NCI-H2107 (cell line): ENCODE measurements at places on chromosomes 2 and 18.

GRCh38 chr2:46850742-46851141, 64.9 kb downstream of the MCFD2 start:
- no peak for DNase-seq

- DNase-seq = no peak
Observed at GRCh38 chr2:6011921-6012320, 319.7 kb downstream of the SOX11 start.

DNA sequence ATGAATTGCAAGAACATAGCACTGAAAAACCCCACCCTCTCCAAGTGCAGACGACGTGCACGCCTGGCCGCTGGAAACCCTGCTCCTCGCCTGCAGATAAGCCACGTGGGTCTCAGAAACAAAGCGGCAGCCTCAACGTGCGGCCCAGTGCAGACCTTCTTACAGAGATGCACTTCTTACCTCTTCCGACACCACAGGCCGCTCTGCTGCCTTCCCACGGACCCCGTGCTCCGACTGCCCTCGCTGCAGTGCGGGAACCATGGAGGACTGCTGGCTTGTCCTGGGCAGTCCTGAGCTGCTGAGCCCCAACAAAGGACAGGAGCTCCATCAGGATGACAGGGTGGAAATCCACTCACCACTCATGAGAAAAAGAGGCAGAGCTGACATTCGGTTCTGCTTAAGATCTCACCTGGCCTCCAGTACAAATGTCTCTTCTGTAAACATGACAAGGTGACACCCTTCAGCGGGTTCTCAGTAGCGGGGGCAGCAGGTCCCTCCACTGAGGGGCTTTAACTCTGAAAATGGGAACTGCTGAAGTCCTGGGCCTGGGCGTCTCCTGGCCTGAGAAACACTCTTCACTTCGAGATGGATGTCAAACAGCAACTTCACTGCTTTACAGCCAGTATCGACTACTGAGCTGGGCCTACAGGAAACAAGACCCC, 6.2 kb downstream of the COPS9 start:
- DNase-seq = no peak

DNA sequence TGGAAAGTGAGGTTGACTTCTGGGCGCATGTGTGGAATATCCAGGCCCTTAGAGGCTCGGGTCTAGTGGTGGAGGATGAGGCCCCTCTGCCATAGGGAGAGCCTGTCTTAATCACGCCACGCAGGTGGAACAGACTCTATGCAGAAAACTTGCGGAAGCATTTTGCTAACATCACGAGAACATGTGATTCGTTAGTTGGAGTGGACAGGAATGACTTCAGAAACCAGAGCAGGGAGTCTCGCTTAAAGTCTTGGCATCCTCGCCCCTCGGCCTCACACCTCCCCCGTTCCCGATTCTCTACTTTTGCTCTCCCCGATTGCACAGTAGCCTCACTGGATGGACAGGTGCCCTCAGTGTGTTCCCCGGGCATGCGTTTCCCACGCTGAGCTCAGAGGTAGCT, 333.4 kb downstream of the GBX2 start:
- no peak for DNase-seq

- DNase-seq = no peak
Observed at GRCh38 chr2:191578031-191578430, 99.9 kb upstream of the NABP1 start.

- DNase-seq = no peak
Observed at GRCh38 chr2:185502351-185502750, 236.3 kb upstream of the FSIP2 start.

DNA sequence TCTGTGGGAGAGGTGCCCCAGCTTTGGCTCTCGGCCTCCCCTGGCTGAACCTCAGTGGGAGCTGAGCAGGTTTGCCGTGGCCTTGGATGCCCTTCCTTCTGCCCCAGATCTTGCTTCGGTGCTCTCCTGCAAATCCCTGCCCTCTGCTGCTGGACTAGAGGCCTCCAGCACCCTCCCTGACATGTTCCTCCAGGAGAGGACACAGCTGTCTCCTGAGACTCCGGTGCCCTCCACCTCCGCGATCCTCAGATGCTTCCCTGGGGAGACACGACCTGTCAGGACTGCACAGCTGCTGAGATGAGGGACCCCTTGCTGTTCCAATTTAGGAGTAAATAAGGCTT, 7.3 kb upstream of the NT5DC4 start:
- no peak for DNase-seq

- no peak for DNase-seq
Observed at GRCh38 chr2:50957896-50958295, 74.0 kb downstream of the NRXN1 start.

DNA sequence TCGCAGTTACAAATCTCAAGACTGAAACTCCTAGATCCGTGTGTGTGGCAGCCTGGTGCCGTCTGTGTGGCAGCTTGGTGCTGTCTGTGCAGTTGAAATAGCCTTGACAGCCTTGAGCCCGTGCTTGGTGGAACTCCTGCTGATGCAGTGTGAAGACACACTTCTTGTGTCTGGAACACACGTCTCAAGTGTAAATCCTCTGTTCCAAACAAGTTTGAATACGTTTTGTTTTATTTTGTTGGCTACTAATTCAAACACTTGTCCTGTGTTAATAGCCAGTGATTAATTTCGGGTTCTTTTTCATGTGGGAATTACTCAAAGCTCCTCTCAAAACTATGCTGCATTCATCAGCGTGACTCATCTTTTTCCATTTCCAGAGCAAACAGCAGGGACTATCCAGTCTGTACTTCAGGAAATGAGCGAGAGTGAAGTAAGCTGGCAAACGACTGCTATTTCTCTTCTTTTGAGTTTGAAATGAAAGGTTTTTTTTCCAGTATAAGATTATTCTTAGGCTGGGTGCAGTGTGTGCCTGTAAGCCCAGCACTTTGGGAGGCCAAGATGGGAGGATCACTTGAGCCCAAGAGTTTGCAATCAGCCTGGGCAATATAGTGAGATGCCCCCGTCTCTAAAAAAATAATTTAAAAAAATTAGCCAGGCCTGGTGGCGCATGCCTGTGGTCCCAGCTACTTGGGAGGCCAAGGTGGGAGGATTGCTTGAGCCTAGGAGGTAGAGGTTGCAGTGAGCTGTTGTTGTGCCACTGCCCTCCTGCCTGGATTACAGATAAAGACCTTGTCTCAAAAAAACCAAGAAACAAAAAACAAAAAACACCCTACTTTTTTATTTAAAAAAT, 152.9 kb downstream of the SPP2 start:
- DNase-seq = no peak

DNA sequence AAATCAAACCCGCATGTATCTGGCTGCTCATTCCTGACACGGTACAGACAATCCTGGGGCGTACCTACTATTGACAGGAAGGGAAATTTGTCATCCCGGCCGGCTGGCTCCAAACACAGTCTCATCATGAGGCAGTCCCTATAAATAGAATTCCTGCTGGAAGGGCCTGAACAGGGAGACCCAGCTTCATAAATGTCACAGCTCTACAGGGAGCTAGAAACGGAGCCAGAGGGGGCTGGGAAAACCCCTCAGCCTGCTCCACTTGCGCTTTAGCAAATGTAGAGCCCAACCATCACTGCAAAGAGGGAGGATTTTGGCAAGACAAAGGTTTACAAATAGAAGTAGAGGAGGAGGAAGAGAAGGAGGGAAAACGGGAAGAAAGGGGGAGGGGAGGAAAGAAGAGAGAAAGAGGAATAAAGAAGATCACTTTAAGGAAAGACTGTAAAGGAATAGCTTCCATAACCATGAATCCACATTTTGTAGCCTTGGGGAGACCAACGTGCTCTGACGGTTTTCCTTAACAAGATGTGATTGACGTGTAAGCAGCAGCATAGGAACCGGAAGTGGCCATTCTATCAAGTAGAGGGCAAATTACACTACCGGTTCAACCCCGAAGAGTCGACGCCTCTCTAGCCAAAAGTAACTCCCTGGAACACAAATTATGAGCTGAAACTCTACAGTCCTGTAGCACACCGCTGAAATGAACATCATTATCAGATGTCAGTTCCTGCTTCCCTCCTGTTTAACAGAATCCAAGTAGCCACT, 56.8 kb upstream of the TTN start:
- no peak for DNase-seq

GRCh38 chr2:163264341-163264740, 425.8 kb upstream of the KCNH7 start:
- DNase-seq = no peak

- no peak for DNase-seq
Observed at GRCh38 chr2:10981941-10982431, 70.3 kb downstream of the KCNF1 start.

DNA sequence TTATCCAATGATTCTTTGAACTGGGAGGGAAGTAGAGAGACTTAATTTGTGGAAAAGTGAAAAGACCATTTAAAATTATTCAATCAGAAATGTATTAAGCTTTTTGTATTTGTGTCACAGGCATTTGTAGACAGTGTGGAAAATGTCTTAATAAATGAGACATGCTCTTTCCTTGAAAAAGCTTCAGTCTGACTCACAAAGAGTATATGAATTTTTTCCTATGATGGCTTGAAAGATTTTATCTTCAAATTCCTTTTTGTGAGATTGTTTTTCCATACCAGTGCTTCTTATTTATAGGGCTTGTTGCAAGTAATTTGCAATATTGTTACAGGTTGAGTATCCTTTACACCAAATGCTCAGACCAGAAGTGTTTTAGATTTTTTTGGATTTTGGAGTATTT, 39.5 kb downstream of the STON1 start:
- no peak for DNase-seq

- no peak for DNase-seq
Observed at GRCh38 chr2:163633291-163633690, 102.5 kb downstream of the FIGN start.

GRCh38 chr2:9708683-9709538, 78.1 kb upstream of the YWHAQ start:
- DNase-seq = peak; percentile 10

GRCh38 chr18:7084080-7085065, 33.2 kb downstream of the LAMA1 start:
- DNase-seq = no peak

DNA sequence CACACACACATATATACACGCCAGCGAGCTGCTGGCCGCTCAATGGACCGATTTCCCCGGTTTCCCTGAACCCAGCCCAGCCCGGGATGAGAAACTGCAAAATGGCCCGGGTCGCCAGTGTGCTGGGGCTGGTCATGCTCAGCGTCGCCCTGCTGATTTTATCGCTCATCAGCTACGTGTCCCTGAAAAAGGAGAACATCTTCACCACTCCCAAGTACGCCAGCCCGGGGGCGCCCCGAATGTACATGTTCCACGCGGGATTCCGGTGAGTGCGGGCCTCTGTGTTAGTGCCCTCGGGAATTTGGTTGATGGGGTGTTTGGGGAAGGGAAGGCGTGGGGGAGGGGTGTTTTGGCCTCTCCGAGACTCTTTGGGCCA, 392 bp downstream of the ST8SIA3 start:
- DNase-seq = peak; percentile 16

- no peak for DNase-seq
Observed at GRCh38 chr2:2243666-2244065, 87.4 kb downstream of the MYT1L start.

GRCh38 chr2:182452456-182452990, 25.7 kb upstream of the PDE1A start:
- no peak for DNase-seq

- no peak for DNase-seq
Observed at GRCh38 chr2:225236769-225237323, 162.7 kb upstream of the NYAP2 start.

DNA sequence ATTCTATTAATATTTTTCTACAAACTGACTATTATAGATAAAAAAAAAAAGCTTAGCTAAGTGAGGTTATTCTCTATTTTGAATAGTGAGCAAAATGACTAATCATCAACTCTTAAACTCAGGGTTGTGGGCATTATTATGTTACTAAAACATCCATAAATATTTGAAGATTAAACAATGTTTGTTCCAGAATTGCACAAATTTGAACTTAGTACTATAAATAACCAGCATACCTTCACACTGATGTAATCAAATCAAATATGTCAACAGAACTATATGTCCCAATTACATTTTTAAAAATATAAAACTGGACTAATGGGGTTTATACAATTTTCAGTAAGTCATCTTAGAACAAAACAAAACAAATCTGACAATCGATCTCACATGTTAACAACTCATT, 800.9 kb downstream of the LRP1B start:
- DNase-seq = no peak

DNA sequence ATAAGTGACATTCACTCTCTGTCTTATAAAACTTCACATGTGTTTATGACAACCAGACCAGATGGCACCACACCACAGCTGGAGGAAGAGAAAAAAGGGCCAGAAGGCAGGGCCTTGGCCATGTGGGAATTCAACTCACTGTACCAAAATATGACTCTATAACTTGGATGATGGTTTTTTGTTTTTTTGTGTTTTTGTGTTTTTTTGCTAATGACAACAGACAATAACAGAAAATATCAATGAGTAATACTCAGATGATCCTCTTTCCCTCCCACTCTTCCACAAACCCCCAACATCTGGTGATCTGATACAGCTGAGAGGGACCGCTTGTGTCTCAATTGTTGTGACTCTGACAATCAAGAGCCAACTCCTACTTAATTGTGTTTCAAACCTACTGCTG, 12.4 kb downstream of the NMI start:
- no peak for DNase-seq

GRCh38 chr2:205885492-205886099, 200.4 kb downstream of the INO80D start:
- DNase-seq = no peak

DNA sequence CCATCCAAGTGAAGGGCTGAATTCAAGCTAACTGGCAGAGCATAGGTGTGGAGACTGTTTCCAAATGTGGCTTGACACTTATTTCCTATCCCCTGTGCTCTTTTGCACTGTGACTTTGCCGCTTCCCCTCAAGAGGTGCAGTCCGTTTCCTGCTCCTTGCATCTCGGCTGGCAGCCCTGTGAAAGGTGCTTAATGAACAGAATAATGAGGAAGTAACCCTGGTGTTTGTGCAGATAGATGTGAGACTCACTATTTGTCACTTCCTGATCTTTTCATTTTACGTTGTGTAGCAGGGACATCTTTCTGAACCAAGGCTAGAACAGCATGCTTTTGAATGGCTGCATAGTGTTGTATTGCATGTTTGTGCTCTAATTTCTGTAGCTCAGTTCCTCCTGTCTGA, 60.8 kb downstream of the CEP192 start:
- no peak for DNase-seq

DNA sequence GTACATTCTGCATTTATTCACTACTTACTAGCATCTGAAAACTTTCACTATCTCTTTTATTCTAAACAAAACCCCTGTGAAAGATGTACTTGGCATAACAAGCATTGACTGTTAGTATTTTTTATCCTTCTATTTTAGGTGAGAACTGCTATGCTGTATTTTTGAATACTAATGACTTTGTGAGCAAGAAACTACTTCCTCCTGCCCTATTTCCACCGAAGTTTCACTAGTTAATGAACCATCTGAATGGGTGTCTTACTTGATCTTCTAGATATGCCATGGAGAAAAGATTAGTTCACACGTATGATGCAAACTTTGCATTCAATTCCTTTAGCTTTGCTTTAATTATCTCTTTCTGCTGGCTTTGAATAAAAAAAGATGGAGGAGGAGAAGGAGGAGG, 68.1 kb downstream of the EPHA4 start:
- DNase-seq = no peak

- no peak for DNase-seq
Observed at GRCh38 chr2:146457221-146457620, 1387.6 kb upstream of the ACVR2A start.

- no peak for DNase-seq
Observed at GRCh38 chr2:231940795-231941194, 14.6 kb upstream of the NPPC start.
